NCI-H2081 (cell line): ENCODE measurements at places on chromosomes 3 and 15.

- DNase-seq: no peak
These were observed 42.8 kb downstream of the C2CD4B start for GRCh38 chr15:62122249-62122648.

DNA sequence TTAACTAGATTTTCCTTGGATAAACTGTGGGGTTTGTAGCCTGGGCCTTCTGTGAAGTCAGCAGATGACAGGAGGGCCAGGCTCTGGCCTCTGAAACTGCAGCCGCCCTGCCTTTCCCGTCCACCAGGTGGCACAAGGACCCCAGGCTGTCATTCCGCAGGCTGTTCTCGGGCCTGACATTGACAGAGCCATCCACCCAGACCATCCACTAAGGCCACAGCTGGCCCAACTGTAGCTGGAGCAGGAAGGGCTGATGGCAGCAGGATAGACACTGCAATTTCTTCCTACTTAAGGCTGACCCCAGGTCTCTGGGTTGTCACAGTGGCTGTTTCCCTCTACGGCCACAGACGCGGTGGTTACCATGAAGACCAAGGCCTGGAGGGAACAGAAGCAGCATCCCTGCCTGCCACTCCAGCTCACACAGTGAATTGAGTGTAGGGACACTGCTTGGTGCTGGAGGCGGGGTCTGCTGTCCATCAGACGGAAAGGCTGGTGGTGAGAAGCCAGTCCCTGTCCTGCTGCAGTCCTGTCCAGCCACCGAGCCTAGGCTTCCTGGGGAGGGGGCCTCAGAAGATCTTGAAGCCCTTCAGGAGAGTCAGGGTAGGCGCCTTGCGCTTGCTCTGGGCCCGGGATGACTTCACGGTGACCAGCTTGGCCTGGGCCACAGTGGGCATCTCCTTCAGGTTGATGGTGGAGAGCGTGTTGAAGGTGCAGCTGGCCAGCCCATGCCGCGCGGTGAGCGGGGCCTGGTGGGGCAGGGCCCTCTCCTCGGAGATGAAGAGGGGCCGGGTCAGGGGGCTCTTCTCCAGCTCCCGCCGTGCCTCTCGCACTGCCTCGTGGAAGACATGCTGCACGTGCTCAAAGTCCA lies 9.4 kb downstream of the SLC51B start:
- peak; percentile 40 for DNase-seq

DNA sequence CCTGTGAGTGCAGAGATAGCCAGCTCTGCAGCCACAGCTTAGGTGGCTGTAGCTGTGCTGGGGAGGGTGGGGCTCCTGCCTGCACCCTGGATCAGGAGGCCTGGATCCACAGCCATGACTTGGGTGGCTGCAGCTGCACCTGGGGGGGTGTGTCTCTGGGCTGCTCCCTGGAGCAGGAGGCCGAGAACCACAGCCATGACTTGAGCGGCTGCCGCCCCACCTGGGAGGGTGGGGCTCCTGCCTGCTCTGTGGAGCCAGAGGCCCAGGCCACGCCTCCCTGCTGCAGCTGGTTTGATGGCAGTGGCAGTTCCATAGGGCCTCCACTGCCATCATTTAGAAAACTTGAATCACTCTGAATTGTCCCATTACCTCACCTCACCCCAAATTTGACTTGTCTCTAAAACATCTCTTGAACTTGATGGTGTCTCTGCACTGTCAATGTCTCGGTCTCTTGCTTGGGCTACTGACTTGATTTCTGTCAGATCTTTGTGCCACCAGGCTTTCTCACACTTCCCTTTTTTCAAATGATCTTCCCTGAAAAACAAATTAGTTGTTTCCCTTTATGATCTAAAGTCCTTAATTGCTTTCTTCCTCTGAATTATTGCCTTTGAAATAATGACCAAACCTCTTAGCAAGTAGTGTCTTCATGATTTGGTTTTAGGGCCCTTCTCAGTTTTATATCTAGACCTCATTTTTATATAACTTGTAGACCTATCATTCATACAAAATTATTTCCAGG lies 313.2 kb upstream of the MME start:
- no peak for DNase-seq

GRCh38 chr15:29061746-29062145 lies 176.0 kb downstream of the APBA2 start:
- DNase-seq: no peak

- DNase-seq: no peak
These were observed 108.1 kb downstream of the RSRC1 start for GRCh38 chr3:158217992-158218391.

GRCh38 chr3:10855083-10855870 lies 39.2 kb downstream of the SLC6A11 start:
- DNase-seq: no peak

DNA sequence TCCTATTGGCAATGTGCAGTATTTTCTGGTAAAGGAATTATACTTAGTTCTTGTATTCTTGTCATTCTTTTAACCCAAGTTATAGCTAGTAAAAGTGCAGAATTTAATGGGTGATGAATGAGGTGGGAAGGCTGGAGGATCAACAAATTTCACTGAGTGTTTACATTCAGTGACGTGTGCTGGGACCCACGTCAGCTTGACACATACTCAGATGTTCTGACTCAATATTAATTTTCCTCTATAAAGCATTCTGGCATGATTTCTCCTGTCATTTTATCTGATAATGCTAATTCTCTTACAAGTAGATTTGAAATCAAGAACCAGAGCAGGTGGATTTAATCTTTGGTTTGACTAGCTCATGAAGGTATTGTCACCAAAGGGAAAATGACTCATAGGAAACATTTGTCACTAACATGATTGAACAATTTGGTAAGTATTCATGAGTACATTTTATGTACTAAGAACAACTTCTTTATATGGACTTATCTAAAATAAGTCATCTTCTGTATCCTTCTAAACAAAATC lies 71.0 kb upstream of the SYNPR start:
- DNase-seq: no peak

DNA sequence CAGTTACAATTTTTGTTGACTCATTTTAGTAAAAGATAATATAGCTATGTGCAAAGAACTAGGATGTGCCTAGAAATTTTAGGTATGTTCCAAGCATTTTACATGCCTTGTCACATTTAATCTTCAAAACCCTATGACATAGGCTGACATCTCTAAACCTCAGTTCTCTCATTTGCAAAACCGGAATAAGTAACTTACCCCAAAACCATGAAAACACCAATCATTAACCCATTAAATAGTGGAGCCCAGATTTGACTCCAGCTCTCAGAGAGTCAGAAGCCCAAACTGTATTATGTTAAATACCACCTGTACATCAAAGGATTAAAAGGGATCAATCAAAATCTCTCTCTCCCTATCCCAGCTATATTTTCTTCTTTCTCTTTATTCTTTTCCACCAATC lies 36.6 kb downstream of the GSK3B start:
- no peak for DNase-seq

- DNase-seq: no peak
These were observed 96.4 kb upstream of the NANOGP8 start for GRCh38 chr15:35181538-35181937.

GRCh38 chr3:193095366-193095765 lies 145.7 kb upstream of the PLAAT1 start:
- DNase-seq: no peak

DNA sequence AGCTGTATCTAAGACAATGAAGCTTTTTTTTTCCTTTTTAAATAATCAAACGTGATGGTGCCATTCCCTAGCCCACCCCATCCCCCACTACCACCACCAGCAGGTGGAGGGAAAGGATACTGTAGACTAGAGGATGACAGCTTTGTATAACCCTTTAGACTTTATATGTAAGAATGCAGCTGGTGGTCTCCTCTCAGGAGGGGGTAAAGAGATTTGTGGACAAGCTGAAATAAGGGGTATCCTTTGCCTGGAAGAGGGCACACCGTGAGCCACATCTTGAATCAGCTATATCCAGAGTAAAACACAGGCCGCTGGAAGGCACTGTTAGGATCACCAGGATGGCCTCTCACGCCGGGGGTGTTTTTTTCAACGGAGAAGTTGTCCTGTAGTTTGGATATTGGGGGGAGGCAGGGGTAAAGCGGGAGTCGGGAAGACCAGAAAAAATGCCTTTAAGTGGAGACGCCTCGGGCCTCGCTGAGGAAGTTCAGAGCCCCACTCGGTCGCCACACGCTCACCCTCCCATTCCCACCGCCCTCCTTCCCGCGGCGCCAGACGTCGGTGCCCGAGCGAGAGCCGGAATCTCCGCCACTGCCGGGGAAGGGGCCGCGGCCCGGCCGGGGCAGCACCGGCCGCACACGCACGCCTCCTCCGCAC lies 986 bp downstream of the KPNA4 start:
- DNase-seq: peak; percentile 39

DNA sequence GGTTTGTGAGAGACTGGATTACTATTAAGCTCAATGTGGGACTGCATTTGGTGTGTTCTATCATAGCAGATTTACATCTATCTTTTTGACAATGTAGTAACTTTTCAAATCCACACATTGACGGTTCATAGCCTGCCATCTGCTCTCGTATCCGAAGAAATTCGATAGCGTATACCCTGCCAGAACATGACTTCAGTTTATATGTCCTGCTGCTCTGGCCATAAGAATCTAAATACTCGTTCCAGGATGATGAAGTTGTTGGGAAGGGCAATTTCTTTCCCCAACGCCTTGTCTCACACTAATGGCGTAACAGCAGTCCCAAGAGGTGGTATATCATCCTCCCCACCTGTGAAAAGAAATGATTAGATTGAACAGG lies 180.0 kb downstream of the LSAMP start:
- DNase-seq: no peak

DNA sequence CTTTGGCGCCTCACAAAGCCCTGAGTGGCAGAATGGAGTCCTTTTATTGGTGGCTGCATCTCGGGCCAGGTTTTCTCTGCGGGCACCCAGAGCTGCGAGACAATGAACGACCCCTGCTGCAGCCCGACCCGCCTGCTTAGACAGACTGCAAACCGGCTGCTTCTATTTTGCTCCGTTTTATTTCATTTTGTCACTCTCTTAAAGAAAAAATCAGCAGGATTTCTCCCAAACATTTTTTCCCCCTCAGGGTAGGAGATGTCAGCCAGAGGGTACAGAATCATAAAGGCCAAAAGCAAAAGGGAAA lies 64.8 kb downstream of the OXNAD1 start:
- no peak for DNase-seq
